Cerebellum (tissue), 4 donors: ENCODE measurements at places on chromosomes 13 and 19. TPM values are rescaled to one million over a fixed set of nuclear protein-coding genes. Genes with fewer than 3 reads are reported as not detected.

The FFAR1 gene
- total RNA-seq = not detected

The ZNF8 gene
- 20.2 TPM for total RNA-seq

The ZNF625 gene
- 23.8 TPM for total RNA-seq

The CD79A gene
- not detected for total RNA-seq

The CBLC gene
- 0.82 TPM for total RNA-seq

The IGFL3 gene
- total RNA-seq = not detected

The GDF15 gene
- total RNA-seq = 0.36 TPM

The HIPK4 gene
- 0.18 TPM for total RNA-seq

The NLRP9 gene
- total RNA-seq = not detected

The PLVAP gene
- total RNA-seq = 1.6 TPM

The SCGB2B2 gene
- total RNA-seq = 1.6 TPM

- DNase-seq = no peak
Measured at GRCh38 chr19:30358319-30358718, 13.9 kb upstream of the ZNF536 start.

GRCh38 chr19:39555883-39556282 lies 15.9 kb upstream of the EID2 start:
- no peak for DNase-seq

- DNase-seq = no peak
Measured at GRCh38 chr13:108326309-108326708, 56.8 kb downstream of the TNFSF13B start.

DNA sequence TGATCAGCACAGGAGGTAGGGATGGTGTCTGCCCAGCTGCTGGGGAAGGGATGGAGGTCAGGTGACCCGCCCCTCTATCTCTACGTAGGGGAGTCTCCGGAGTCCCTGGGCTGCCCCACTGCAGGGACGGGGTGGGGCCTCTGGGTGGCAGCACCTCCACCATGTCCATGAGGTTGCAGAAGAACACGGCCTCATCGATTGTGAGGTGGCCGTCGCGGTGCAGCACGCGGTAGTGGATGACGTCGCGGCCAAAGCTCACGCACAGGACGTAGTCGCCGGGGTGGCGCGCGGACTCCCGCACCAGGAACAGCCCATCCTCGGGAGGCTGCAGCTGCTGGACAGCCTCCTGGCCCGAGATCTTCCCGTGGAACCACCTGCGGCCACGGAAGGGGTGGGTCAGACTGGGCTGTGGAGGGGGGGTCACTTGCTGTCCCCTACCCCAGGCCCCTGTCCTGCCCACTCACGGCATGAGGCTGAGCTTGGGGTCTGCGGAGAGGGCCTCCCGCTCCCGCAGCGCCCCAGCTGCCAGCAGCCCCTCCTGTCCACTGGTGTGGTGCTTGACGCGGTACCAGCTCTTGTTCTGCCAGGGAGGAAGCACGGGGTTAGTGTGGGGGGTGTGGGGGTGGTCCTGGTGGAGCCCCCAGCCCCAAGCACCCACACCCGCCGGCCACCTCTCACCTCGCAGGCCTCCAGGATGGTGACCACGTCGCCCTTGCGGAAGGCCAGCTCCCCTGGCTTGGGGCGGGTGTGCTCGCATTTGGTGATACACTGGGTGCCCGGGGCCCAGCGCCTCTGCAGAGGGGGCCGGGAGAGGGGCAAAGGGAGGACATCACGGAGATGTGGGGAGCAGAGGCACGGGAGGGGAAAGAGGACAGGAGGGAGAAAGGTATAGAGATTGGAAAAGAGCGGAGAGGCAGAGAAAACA lies 2.3 kb downstream of the MATK start:
- no peak for DNase-seq

DNA sequence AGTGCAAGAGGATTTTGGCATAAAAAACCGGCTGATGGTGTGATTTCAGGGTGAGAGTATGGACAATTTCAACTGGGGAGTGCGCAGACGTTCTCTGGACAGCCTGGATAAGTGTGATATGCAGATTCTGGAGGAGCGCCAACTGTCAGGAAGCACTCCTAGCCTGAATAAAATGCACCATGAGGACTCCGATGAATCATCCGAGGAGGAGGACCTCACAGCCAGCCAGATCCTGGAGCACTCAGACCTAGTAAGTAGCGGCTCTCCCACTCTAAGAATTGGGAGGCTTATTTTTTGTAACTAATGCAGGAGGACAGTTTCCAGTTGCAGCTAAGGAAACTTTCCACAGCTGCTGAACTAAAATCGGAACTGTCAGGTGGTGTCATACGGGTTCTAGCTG lies 53.6 kb downstream of the ZAR1L start:
- DNase-seq = peak; percentile 66

- DNase-seq = no peak
Measured at GRCh38 chr19:58480831-58481230, 4.7 kb downstream of the ZNF446 start.

DNA sequence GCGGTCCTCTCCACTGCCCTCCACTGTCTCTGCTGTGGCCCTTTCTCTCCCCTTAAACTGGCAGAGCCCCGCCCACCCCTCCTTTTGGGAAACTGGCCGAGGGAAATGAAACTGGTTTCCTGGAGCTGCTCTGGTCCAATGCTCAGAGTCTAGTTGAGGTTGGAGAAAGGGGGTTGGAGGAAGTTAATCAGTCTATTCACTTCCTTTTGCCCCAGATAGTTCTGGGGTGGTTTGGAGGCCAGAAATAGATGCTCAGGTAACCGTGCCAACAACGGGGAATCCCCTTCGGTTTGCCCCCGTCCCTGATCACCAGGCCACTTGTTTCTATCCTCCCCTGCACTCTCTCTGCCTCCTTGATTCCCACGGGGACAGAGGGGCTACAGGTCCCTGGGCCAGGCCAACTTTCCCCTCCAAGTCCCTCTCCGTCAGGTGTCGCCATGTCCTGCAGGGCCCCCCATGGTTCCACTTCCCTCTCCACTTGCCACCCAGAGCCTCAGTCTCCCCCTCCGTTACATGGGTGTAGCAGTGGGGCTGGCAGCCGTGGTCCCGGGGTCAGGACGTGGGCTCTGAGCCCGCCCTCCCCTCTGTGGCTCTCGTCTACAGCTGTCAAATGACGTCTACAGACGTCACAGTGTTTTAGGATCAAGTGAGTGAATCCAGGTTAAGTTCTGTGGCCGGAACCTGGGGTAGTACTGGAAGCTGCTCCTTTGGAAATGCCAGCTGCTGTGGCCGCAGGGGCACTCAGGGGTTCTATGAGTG lies at the start of gene IL4I1:
Gene IL4I1, minus strand, starts transcription at position 25 of the 759 bp plus-strand sequence. CDS start 727 bp downstream, outside the sequence.
- DNase-seq = no peak

- DNase-seq = no peak
Measured at GRCh38 chr13:74978591-74978990, 503.4 kb downstream of the TBC1D4 start.

DNA sequence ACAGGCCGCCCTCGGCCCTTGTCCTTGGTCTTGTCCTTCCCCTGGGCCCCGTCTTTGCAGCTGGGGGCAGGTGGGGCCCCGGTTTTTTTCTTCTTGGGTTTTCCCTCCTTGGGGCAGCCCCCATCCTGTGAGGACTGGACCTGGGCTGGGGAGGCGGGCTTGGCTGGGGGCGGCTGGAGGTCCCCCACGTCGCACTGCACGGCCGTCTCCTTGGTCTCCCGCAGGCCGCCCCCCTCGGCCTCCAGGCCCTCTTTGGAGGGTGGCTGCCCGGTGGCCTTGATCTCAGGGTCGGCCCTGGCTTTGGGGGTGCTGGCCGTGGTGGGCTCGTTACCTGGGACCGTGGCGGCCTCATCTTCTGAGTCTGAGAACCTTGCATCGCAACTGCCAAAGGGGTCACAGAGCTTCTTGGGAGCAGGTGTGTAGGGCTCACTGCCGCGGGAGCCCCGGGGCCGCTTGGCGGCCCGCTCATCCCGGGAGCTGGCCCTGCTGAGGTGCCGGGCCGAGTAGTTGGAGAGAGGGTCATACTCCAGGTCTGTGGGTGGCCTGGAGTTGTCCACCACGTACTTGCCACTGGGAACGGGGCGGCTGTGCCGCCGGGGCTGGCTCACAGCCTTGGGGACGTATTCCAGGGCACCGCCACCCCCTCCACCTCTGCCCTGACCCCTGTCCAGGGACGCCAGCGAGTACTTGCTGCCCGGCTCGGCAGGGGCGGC lies 15.6 kb upstream of the ATP8B3 start:
- no peak for DNase-seq

- no peak for DNase-seq
Measured at GRCh38 chr13:60433505-60433904, 36.5 kb downstream of the TDRD3 start.

- no peak for DNase-seq
Measured at GRCh38 chr13:109036078-109036780, 406.8 kb downstream of the MYO16 start.

GRCh38 chr19:21566073-21566472 lies 60.7 kb downstream of the ZNF429 start:
- no peak for DNase-seq

DNA sequence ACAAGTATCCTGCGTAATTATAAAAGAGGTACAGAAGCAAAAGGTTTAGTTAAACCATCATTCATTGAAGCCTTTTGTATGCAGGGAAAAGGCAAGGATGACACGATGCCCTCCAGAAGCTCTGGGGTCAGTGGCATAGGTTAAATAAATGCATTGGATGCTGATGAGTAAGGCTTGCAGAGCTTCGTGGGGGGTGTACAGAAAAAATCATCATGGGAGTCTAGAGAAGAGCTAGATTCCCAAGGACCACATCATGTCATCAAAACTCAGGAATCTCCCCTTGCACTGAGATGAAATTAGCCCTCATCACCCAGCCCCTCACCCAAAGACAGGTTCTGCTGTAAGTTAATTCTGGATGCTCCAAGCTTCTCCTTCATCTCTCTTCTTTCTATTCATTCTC lies 8.3 kb downstream of the FPR1 start:
- DNase-seq = no peak

DNA sequence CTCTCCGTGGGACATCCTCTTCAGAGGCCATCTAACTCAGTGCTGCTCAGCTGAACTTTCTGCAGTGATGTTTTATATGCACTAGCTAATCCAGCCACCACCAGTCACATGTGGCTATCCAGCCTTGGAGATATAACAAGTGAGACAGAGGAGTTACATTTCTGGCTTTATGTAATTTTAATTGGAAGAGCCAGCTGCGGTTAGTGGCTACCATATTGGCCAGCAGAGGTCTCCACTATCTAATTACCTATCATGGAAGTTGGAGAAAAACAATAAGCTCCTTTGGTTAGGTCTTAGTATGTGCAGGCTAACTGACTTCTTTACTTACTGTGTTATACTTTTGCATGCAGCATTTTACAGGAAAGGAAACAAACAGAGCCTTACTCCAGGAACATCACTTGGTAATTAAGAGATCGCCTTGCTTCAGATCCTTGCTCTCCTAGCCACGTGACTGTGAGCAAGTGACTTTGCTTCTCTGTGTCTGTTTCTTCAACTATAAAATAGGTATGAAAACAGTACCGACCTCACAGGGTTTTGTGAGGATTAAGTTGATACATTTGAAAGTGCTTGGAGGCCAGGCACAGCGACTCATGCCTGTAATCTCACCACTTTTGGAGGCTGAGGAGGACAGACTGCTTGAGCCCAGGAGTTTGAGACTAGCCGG lies 1.6 kb upstream of the KLK10 start:
- DNase-seq = peak; percentile 64

DNA sequence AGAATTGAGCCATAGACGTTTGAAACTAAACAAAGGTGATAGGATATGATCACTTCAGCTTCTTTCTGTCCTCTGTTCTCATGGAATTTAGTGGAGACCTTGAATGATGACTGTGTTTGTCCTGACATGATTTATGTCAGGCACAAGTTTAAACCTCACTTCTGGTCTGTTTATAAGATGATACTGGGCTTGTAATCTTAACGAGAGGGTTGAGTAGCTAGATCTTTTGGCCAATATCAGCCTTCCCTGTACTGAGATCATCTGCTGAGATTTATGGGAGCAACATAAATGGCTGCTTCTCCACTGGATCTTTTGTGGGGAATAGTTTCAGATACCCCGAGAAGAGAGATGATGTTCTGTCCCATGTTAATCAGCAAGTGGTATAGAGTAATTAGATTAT lies 121.8 kb upstream of the OBI1 start:
- DNase-seq = no peak

DNA sequence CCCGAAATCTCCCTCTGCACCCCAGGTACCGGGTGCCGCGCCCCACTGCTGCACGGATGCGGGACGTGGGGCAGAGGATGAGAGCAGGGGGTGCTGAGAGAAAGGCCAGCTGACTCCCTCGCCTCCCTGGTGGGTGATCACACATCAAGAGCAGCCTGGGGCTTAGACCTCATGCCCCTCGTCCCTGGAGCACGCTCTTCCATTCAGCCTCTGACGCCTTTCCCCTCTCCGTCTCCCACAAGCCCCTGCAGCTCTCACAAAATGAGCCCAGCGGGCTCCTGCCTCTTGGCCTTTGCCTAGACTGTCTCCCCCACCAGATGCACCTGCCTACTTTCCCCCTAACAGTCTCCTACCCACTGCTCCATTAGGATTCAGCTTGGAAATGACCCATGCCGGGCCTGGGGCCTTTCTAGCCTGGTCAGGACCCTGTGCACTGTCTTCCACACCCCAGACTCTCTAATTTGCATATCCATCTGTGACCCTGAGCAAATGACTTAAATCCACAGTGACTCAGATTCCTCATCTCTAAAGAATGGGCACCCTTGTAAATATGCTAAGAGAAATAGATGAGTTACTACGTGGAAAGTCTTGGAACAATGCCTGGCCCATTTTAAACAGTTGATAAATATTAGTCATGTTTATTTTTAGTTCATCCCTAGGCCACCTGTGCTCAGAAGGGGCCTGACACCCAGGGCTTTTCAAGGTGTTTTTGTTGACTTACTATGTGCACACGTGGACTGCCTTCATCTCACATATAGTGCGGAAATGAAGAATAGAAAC lies 582 bp upstream of the PTPRH start:
- DNase-seq = no peak

DNA sequence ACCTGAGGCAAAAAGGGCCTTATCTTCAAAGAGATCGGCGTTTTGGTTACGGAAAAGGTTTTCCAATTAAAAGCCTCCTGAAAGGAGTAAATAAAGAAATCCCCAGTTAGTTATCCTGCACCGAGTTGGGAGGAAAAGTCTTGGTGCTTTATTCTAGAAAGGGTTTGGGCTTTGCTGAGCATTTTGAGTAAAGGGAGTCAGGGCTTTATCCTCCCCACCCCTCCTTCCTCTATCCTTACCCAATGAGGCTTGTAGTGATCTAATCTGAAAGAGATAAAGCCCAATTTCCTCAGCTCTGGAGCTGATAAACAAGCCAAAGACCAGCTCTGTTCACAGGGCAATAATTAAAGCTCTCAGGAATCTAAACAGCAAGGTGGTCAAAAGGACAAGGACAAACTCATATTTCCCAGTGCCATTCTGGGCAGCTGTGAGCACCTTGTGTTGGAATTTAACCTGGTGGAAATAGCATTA lies 188.9 kb upstream of the TSC22D1 start:
- no peak for DNase-seq

DNA sequence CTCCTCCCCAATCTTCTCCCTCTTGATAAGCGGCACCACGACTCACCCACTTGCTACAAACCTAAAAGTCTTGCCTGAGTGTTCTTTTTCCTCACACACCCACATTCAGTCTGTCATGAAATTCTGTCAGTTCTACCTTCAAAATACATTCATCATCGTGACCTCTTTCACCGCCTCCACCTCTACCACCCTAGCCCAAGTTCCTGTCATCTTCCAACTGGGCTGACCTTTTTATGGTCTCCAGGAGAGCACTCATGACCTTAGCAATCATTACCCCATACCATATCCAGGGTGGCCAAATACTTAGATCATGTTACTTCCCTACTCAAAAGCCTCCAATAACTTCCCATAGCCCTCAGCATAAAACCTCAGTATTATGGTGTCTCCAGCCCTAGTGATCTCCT lies 110.4 kb upstream of the TSC22D1 start:
- no peak for DNase-seq
